ENCODE measurements at places on chromosomes 7 and 10.

DNA sequence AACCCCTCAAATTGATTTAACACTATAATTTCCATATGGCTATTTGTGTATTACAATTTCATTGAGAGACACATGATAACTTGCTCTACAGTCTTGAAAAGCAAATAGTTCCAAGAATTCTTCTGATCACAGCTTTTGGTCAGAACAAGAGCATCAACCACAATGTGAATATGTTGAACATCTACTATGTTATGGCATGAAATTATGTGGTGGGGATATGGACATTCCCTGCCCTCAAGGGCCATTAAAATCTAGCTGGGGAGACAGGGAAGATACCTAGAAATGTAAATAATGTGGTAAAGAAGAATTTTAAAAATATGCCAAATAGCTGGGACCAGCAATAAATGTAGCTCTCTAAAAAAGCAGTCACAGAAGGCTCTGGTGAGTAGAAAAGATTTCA lies 262.2 kb downstream of the FZD1 start:
- no peak for DNase-seq

- DNase-seq: no peak
Measured at GRCh38 chr10:21385996-21386585, 139.4 kb downstream of the SKIDA1 start.

DNA sequence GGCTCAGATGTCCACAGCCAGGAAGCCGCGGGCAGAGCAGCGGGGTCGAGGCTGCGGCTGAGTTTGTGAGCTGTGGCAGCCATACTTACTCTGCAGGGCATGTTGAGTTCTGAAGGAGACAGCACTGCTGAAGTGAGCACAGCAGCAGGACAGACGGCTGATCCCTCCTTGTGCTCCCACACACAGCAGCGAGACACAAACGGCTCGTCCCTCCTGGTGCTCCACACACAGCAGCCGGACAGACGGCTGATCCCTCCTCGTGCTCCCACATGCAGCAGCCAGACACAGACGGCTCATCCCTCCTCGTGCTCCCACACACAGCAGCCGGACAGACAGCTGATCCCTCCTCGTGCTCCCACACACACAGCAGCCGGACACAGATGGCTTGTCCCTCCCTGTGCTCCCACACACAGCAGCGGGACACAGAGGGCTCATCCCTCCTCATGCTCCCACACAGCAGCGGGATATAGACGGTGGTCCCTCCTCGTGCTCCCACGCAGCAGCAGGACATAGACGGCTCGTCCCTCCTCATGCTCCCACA lies 305.1 kb downstream of the PTPRN2 start:
- no peak for DNase-seq

- no peak for DNase-seq
Measured at GRCh38 chr7:148773334-148773733, 74.6 kb downstream of the CUL1 start.

DNA sequence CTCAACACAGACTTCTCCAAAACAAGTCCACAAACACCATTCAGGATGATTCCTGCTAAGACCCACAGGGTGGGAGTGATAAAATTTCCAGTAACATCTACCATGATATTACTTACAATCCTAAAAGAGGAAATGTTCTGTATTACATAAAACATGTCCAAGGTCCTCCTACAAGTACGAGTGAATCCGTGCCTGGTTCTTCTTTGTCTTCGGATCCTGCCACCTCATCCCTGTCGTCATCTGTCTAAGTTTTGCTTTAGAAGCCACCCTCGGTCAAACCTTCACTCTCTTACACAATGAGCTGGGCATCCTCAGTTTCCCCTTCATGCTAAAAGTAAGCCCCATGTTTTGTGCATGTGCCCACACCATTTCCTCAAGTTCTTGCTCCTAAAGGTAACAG lies 279.0 kb downstream of the KCNMA1 start:
- no peak for DNase-seq

GRCh38 chr7:12865593-12865992 lies 178.2 kb downstream of the ARL4A start:
- no peak for DNase-seq

DNA sequence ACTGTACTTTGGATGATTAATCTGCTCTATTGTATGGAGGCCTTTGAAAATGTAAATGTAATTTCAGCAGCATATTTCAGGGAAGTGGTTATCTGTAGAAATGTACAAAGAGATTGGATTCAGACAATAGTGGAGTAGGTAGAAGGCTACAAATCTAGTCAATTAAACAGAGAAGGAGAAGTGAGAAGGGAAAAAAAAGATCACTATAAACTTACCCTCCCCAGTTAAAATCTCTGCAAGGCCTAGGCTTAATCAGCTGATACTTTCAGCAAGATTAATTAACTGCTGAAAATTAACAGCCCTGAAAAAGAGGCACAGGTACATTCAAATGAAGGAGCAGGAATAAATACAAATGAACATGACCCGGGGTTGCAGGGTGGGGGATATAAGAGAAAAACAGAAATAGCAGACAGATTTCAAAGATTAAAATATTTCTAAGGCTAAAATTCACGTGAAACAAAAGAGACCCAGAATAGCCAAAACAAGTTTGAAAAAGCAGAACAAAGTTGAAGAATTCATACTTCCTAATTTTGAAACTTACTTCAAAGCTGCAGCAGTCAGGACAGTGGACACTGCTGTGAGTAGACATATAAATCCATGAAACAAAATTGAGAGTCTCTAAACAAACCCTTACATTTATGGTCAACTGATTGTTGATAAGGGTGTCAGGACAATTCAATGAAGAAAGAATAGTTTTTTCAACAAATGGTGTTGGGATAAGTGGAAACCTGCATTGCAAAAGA lies 96.0 kb downstream of the NRCAM start:
- no peak for DNase-seq

GRCh38 chr10:8312079-8312478 lies 257.6 kb downstream of the GATA3 start:
- DNase-seq: no peak

- no peak for DNase-seq
Measured at GRCh38 chr10:5604961-5605360, 61.4 kb downstream of the ASB13 start.

- DNase-seq: no peak
Measured at GRCh38 chr10:96673318-96674099, 46.8 kb downstream of the PIK3AP1 start.

DNA sequence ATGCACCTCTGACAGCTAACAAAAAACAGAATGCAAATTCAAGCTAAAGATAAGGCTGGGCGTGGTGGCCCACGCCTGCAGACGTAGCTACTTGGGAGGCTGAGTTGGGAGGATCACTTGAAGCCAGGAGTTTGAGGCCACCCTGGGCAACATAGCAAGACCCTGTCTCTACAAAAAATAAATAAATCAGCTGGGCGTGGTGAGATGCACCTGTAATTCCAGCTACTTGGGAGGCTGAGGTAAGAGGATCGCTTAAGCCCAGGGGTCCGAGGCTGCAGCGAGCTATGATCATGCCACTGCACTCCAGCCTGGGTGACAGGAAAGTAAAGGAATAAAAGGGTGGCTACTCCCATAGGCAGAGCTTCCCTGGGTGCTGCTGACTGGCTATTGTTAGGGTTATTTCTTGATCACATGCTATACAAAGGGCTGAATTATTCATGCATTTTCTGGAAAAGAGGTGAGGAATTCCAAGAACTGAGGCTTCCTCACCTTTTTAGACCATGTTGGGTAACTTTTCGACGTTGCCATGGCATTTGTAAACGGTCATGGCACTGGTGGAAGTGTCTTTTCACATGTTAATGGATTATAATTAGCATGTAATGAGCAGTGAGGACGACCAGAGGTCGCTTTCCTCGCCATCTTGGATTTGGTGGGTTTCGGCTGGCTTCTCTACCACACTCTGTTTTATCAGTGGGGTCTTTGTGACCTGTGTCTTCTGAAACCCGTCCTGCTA lies 6.9 kb upstream of the PSMG3 start:
- DNase-seq: no peak

DNA sequence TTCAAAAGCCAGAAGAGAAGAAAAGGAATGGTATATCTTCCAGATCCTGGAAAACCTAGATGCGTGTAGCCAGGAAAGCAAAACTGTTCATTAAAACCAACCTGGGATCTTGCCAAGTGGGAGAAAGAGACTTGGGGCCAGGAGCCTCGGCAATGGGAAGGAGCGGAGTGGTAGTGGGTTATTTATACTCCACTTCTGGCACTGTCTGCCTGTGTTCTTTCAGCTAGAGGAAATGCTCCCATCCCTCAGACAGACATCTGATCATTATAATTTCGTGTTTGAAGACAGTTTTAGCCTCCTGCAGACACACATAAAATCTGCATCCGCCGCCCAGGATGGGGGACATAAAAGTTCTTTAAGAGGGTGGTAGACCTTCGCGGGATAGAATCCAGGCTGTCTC lies 421.6 kb downstream of the RPS24 start:
- no peak for DNase-seq
